Activated T-helper 17 cell treated with anti-CD3 and anti-CD28 coated beads, Interleukin-2, amount 50 U/mL, for 72 hours (primary cell): ENCODE measurements at places on chromosomes 3 and 15.
A peak's percentile ranks its signal among the peaks of the same experiment; 100 is the strongest.

GRCh38 chr3:127263586-127264231, 24.1 kb downstream of the PRR20G start:
- ATAC-seq: no peak

- ATAC-seq: no peak
Measured at GRCh38 chr15:60002528-60003218, 1.4 kb upstream of the FOXB1 start.

DNA sequence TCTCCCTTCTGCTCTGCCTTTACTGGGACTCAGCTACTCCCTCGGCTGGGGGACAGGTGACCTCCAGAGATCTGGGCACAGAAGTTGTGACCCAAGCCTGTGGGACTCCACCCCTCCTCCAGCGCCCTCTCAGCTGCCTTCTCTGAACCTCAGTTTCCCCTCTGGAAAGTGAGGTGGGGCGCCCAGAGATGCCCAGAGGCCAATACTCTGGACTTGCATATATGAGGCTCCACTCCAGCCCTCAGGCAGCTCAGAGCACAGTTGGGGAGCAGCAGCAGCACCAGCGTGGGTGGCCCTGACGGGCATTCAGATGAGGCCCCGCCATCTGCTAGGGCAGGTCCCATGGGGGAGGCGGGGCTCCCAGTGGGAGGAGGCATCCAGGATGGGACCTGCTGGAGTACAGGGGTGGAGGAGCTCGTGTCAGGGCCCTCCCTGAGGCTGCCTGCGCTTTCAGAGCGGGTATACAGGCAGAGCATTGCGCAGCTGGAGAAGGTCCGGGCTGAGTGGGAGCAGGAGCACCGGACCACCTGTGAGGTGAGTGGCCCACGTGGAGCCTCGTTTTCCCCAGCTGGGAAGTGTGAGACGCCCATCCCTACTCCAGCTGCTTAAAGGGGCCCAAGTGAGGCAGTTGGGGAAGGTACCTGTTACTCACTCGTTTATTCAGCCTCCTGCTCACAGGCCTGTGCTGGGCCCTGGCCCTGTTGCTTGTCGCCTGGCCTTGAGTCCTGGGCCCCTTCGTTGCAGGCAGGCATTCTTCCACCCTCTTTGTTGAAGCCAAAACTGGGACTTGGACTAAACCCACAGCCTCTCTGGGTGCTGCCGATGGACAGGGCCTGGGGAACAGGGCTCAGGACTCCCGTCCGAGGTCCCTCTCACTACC, 35.4 kb downstream of the PSTPIP1 start:
- ATAC-seq: no peak

- peak; percentile 45 for ATAC-seq
Measured at GRCh38 chr3:113825090-113825489, 13.5 kb upstream of the GRAMD1C start.

- ATAC-seq: no peak
Measured at GRCh38 chr3:11236588-11237461, 35.4 kb upstream of the ATG7 start.

DNA sequence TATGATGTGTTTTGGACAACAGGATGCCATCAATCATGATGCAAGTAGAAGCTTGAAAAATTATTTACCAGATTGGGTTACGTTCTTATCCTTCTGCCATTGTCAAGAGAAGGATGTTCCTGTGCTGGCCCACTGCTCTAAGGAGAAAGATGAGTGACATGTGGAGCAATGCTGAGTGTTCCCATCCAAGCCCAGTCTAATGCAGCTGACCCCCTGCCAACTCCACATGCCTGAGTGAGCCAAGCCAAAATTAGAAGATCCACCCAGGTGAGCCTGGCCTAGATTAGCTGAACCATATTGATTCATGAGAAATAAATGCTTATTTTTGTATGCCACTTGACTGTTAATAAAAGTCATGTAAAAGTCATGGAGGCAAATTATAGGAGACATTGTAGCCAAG, 446.5 kb downstream of the CNTN3 start:
- ATAC-seq: no peak

- ATAC-seq: no peak
Measured at GRCh38 chr3:195103623-195104022, 167.3 kb downstream of the XXYLT1 start.

DNA sequence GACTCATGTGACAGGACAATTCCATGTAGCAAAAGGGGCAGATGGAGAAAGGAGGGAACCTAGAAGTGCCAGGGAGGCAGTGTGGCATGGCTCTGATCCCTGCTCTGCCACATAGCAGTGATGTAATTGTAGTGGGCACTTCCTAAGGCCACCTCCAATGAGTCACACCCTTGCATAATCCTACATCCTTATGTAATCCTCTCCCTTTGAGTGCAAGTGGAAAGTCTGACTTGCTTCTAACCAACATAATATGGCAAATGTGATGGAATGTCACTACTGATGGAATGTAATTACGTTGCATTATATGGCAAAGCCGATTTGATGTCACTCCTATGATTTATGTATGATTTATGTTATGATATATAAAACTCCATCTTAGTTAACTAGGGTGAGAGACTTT, 72.9 kb upstream of the ATP2C1 start:
- no peak for ATAC-seq

DNA sequence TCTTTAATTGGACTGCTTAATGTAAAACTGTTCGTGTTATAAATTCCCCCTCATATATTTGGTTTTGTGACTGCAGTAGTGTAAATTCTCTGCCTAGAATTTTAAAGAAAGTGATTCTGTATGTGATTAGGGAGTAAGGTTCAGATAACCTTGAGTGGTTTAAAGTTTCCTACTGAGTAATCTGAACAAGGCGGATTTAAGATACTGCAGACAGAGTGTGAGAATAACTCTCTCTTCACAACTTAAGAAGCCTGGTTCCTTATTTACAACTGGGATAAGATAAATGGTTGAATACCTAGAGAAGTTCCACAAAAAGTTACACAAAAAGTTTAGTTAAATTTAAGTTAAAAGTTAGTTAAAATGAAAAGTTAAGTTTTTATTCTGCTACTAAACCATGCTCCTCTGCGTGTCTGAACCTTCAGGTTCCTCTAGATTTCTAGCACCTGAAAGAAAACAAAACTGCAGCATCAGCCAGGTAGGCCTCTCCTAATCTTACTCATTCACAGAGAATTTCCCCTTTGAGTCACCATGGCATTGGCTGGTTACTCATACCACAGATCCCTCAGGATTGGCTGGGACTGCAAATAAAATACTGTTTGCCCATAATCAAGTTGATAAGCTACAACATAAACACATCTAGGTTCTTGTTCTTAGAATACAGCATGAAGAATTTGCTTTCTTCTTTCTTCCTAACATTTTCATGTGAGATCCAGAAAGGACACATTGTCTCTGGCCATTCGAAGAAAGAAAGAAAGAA, at the start of gene ARL14:
ARL14 (plus strand) TSS at position 614 of the 757 bp plus-strand sequence. CDS start 187 bp downstream, outside the sequence.
- ATAC-seq: peak; percentile 67

DNA sequence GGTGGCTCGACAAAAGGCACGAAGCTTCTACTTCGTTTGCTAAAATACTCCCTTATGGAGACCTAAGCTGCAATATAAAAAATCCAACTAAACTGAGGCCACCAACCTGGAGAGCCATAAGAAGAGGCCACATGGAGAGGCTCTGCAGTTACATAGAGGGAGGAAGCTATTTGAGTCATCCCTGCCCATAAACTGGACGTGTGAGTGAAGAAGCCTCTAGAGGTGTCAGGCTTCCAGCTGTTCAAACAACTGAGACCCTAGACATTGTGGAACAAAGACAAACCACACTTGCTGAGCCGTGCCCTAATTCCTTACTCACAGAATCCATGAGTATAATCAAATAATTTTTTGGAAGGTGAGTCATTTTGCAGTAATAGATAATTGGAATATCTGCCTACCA, 50.2 kb upstream of the GMNC start:
- ATAC-seq: no peak
